Progenitor cell of endocrine pancreas (in vitro differentiated cells): ENCODE measurements at places on chromosomes 3 and 15. TPM values are rescaled to one million over a fixed set of nuclear protein-coding genes. Genes with fewer than 3 reads are reported as not detected.
A peak's percentile ranks its signal among the peaks of the same experiment; 100 is the strongest.

DNA sequence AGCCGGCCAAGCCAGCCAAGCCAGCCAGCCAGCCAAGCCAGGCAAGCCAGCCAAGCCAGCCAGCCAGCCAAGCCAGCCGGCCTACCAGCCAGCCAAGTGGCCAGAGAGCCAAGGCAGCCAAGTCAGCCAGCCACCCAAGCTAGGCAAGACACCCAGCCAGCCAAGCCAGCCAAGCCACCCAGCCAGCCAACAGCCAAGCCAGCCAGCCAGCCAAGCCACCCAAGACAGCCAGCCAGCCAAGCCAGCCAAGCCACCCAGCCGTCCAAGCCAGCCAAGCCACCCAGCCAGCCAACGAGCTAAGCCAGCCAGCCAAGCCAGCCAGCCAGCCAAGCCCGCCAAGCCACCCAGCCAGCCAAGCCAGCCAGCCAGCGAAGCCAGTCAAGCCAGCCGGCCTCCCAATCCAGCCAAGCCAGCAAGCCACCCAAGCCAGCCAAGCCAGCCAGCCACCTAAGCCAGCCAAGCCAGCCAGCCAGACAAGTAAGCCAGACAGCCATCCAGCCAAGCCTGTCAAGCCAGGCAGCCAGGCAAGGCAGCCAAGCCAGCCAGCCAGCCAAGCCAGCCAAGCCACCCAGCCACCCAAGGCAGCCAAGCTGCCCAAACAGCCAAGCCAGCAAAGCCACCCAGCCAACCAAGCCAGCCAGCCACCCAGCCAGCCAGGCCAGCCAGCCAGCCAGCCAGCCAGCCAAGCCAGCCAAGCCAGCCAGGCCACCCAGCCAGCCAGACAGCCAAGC is 200.5 kb downstream of the GOLGA6L6 start:
- DNase-seq, result peak; percentile 87

- DNase-seq, result peak; percentile 69
Observed at GRCh38 chr15:77870195-77871065, 207.1 kb downstream of the TBC1D2B start.

DNA sequence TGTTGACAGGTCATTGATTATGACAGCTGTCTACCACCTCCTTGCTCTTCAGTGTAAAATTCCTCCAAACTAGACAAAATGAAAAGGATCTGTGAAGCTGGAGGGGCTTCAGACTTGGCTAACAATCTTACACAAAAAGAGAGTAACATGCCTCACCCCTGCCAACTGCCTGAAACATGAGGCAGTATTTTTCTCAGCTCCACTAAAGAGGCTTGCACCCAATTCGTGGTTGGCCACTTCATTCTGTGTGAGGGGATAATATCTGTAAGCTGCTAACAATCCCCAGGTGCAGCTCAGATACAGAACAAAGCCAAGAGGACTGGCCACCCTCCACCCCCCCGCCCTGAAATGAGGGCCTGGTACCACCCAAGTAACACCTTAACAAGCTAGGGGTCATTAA is 2.8 kb downstream of the MB21D2 start:
- DNase-seq, result no peak

DNA sequence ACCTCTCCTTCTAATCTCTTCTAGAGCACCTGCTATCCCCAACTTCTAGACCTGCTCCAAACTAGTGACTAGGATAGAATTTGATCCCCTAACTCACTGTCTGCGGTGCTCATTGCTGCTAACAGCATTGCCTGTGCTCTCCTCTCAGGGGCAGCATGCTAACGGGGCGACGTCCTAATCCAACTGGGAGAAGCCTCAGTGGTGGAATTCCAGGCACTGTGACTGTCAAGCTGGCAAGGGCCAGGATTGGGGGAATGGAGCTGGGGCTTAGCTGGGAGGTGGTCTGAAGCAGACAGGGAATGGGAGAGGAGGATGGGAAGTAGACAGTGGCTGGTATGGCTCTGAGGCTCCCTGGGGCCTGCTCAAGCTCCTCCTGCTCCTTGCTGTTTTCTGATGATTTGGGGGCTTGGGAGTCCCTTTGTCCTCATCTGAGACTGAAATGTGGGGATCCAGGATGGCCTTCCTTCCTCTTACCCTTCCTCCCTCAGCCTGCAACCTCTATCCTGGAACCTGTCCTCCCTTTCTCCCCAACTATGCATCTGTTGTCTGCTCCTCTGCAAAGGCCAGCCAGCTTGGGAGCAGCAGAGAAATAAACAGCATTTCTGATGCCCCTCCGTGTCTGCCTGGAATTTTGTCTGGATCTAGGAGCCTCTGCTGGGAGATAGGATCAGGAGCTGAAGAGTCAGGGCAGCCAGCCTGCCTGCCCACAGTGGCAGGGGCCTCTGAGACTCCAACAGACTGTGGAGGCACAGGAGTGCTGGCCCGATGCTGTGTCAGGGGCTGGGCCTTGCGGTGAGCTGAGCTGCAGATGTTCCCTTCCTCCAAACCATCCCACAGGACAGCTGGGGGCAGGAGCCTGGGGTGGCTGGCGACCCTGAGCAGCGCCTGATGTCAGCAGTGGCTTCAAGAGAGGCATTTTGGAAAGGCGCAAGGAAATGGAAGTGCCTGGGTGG is 3.0 kb downstream of the ISLR start:
- DNase-seq, result no peak

DNA sequence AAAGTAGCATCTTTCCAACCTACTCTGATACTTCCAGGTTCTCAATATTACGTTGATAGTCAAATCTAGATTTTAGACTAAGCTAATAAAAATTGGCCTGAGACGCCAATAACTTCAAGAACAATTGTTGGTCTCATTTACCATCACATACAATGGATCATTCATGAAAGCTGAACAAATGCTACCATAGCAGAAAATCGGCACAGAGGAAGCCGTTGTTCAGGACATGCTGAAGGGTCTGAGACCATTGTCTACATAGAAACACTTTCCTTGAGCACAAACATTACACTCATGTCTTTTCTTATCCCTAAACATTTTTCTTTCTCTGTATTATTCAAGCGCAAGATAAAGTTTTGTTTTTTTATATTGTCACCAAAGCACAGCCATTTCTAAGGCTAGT is 37.2 kb upstream of the FHIT start:
- no peak for DNase-seq

- no peak for DNase-seq
Observed at GRCh38 chr3:136862617-136863322, 762 bp downstream of the NCK1 start.

DNA sequence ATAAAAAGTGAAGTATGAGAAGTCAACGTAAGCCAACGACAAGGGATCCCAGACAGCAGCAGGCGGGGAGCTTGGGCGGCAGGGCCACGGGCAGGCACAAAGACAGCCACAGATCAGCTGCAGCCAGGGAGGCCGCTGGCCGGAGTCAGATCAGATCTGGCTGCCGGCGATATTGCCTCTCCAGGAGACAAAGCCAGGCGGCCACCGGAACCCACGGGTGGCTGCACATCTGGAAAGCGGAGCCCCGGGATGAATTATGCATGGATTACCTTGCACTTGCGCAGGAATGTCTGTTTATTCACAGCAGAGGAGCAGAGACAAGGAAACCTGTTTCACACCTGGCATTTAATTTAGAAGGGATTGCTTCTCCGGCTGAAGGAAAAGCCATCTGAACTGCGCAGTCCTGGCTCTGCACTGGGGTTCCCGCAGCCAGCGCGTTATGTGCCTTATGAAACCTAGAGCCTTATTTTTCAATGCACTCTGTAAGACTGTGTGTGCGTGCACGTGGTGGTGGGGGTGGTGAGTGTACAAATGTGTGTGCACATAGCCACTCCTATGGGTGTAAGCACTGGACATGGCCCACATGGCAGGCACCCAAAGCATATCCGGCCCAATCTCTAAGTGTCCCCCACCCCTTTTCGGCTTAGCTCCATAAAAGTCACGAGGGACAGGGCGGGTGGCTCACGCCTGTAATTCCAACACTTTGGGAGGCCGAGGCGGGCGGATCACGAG is 427.8 kb upstream of the MCTP2 start:
- DNase-seq, result no peak

GRCh38 chr3:131421957-131422498 is 40.5 kb downstream of the NUDT16 start:
- DNase-seq, result no peak

- DNase-seq, result no peak
Observed at GRCh38 chr3:191795196-191795595, 334.2 kb downstream of the PYDC2 start.

DNA sequence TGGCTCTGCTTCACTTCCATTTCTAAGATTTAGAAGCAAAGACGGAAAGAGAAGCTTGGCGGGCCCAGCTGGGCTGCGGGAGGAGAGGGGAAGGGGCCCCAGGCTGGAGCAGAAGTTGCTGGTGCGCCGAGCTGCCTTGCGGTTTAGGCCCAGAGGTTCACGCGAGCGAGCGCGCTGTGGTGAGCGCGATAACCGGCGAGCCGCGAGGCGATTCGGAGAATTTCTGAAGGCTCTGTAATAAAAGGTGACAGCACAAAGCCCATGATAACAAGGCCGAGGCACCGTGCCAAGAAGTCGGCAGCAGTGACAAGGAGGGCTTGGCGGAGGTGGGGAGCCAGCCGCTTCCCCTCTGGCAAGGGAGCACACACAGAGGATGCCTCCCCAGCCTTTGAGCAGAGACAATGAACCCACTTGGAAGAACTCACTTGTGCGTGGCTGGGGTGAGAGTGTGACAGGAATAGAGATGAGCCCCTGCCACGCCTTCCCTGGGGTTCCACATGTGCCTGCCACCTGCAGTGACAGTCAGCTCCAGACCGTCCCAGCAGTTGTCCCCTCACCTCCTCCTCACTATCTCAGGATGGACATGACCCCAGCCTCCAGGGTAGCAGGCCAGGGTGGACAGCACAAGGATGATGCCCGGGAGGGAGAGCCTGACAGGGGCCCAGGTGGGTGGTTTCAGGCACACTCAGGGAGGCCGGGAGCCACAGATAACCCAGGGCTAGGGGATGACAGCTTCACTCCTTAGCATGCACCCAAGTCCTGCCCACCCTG is 315.2 kb downstream of the UACA start:
- no peak for DNase-seq

- no peak for DNase-seq
Observed at GRCh38 chr3:59653405-59654122, 603.7 kb upstream of the CFAP20DC start.

GRCh38 chr3:197372047-197372661 is 73.7 kb upstream of the DLG1 start:
- DNase-seq, result no peak

DNA sequence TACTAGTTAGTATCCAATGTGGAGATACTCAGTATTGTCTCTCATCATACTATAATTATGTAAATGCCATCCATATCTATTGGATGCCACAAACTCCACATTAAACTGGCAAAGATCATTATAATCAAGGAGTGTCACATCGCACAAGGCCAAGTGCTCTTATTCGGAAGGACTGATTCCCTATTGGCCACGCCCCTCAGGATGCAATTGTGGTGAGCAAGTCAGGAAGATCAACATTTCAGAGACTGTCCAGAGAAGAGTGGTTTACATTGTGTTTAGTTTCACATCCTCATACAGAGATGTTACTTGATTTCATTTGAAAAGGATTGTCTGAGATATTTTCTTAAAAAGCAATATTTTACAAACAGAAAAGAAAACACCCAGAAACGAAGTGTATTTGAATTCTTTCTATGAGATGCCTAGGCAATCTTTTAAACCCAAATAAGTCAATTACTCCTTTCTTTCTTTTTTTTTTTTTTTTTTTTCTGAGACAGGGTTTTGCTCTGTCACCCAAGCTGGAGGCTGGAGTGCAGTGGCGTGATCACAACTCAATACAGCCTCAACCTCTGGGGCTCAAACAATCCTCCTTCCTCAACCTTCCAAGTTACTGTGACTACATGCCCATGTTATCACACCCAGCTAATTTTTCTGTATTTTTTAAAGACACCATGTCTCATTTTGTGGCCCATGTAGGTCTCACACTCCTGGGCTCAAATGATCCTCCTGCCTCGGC is 369.1 kb downstream of the RBMS3 start:
- DNase-seq, result no peak

DNA sequence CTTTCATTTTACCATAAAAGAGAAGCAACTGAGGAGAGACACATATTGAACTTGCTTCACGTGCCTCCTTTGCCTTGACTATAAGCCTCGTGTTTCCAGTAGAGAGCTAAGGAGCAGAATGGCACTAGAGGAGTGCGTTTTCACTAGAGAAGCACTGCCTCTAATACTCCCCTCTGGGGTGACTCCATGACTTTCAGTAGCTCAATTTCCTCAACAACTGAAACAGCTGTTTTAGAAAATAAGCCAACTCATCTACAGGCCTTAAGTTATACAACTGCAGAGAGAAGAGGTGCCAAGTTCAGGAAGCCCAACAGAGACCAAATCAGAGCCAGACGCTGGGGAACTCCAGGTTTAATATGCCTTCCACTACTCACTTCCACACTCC is 1.9 kb downstream of the UBP1 start:
- no peak for DNase-seq

GRCh38 chr3:133588784-133589465 is 15.4 kb downstream of the CDV3 start:
- no peak for DNase-seq

GRCh38 chr3:53694046-53694445 is 152.2 kb downstream of the CHDH start:
- DNase-seq, result no peak

DNA sequence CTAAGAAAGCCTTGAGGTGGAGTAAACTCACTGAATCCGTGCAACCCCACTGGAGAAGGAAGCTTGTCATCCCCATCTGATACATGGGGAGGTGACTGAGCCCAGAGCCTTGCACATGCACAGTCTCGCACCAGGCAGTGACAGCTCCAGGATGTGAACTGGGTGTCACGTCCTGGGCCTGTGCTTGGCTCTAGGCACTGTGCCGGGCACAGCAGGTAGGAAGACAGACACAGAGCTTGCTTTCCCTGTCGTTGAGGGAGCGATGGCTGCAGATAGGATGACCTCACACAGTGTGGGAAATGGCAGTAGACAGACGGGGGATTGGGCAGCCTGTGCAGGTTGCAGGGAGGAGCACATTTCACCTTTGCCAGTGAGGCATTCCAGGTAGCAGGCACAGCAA is 12.2 kb upstream of the ATP2B2 start:
- no peak for DNase-seq

Gene ANKDD1A
- 1.4 and 2.0 TPM in 2 replicates for total RNA-seq

Gene GOLGA6D
- 0.13 TPM in 1 of 2 replicates, not detected in the other for total RNA-seq

Gene SLC51A
- total RNA-seq, result 0.34 and 0.62 TPM in 2 replicates

Gene MYH15
- 0.91 and 0.96 TPM in 2 replicates for total RNA-seq

Gene EPB42
- not detected in 2 replicates for total RNA-seq

Gene EXD1
- not detected in 2 replicates for total RNA-seq

Gene GOLGA6B
- not detected in 2 replicates for total RNA-seq

Gene JMJD7
- 18.0 and 26.2 TPM in 2 replicates for total RNA-seq

Gene TIPIN
- 10.1 and 11.0 TPM in 2 replicates for total RNA-seq

Gene CD96
- not detected in 2 replicates for total RNA-seq

Gene GPR27
- total RNA-seq, result 6.1 and 6.7 TPM in 2 replicates

Gene COPG1
- total RNA-seq, result 141 and 145 TPM in 2 replicates

Gene DNAH1
- 11.6 and 14.0 TPM in 2 replicates for total RNA-seq

Gene DUOX1
- 1.4 and 1.6 TPM in 2 replicates for total RNA-seq

Gene SPG21
- 101 and 103 TPM in 2 replicates for total RNA-seq
